Suprapubic skin (tissue), 4 donors: ENCODE measurements at places on chromosomes 6 and 20.

GRCh38 chr6:4359108-4359730 is 223.8 kb upstream of the ECI2 start:
- DNase-seq: no peak

GRCh38 chr20:47781632-47782031 is 3.6 kb downstream of the SULF2 start:
- DNase-seq: no peak

DNA sequence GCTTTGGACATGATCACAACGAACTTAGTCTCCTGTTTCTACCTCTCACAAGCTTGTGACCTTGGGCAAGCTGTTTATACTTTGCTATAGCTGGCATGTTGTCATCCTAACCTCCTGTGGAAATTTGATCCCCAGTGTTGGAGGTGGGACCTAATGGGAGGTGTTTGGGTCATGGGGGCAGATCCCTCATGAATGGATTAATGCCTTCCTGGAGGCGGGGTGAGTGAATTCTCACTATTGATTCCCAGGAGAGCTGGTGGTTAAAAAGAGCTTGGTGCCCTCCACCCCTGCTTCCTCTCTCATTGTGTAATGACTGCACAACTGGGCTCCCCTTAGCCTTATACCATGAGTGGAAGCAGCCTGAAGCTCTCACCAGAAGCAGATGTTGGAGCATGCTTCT is 228.9 kb downstream of the HIVEP2 start:
- DNase-seq: no peak

GRCh38 chr6:84016029-84016428 is 17.5 kb upstream of the MRAP2 start:
- DNase-seq: no peak

DNA sequence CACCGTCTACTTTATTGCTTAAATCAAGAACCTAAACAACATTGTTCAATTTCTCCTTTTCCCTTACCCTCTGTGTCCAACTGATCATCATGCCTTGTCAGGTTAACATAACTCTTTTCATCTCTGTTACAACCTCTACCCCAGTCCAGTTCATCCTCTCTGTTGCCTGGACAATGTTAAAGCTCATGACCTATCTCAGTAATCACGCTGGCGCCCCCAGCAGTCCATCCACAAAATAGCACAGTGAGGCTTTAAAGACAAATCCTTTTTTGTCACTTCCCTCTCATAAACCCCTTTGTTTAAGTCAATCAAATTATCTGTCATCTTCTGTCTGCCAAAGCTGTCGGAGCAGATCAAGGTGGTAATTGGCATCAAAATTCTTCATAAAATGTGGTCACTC is 140.1 kb downstream of the QKI start:
- no peak for DNase-seq

GRCh38 chr6:132887204-132887603 is 72.8 kb downstream of the RPS12 start:
- DNase-seq: no peak

GRCh38 chr6:10763006-10763405 is 15.4 kb downstream of the TMEM14B start:
- no peak for DNase-seq

DNA sequence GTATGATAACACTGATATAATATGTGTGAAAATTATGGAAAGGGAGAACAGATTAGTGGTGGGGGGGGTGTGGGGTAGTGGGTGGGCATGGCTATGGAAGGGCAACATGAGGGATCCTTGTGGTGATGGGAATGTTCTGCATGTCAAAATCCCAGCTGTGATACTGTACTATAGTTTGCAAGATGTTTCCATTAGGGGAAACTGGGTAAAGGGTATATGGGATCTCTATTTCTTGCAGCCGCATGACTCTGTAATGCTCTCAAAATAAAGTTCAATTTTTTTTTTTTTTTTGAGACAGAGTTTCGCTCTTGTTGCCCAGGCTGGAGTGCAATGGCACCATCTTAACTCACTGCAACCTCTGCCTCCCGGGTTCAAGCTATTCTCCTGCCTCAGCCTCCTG is 14.3 kb downstream of the ZBTB2 start:
- DNase-seq: no peak

GRCh38 chr6:52893803-52894202 is 15.7 kb downstream of the GSTA3 start:
- no peak for DNase-seq
